ENCODE measurements at places on chromosomes 4 and X. TPM values are rescaled to one million over a fixed set of nuclear protein-coding genes. Genes with fewer than 3 reads are reported as not detected.

Gene NDNF
- 5.4 TPM for total RNA-seq

Gene GPR50
- total RNA-seq, result not detected

Gene CTSO
- total RNA-seq, result 7.2 TPM

Gene TLR10
- not detected for total RNA-seq

Gene SPANXB1
- total RNA-seq, result not detected

Gene PTCHD1
- total RNA-seq, result 0.32 TPM

Gene CENPU
- 6.7 TPM for total RNA-seq

DNA sequence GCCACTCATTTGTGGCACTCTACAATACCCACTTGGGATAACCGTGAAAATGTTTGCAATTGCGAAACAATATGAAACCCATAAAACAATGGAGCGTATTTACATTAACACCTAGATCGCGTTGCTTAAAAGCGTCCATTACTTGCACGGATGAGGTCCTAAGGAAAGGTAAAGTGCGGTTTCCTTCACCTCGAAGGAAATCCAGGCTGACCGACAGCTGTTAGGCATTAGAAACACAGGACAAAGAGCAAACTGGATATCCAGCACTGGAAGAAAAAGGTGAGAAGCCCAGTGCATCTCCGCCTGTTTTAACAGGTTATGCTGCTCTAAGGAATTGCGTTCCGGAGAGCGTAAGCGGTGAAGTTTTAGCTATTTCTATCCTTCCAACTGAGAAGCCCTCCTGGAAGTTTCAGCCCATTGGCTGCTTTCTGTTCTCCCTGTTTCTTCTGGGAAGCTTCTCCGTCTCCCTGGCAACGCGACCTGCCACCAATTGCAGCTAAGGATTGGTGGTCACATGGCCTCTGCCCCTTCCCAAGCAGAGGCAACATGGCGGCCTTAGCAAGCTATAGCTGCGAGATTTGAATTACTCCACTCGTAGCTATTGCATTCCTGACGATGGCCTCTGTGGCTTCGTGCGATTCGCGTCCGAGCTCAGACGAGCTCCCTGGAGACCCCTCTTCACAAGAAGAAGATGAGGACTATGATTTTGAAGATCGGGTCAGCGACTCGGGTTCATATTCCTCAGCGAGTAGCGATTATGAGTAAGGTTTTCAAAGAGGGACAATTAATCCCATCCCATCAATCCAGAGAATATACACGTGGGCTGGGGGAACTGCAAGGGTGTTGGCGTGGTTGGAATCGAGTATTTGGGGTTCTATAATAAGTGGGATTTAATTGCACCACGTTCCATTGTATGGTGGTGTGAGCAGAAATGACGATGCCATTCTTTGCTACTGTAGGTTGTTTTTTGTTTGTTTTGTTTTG is at the start of gene INTU:
Gene INTU, plus strand, starts transcription at position 538 of the 984 bp plus-strand sequence. Its CDS starts 78 bp downstream, at position 616.
- peak; percentile 95 for DNase-seq
- H3K4me3 ChIP-seq, result peak within 1 kb of the TSS; percentile 66
- no peaks in the 10 kb centered on the region for H3K27me3 ChIP-seq
- peaks cover 18% of the 10 kb centered on the region for H3K4me1 ChIP-seq

GRCh38 chrX:39675162-39675553 is 422.6 kb downstream of the BCOR start:
- H3K4me1 ChIP-seq, result no peaks in the 10 kb centered on the region
- no peak overlapping the region for H3K27ac ChIP-seq
- H3K4me3 ChIP-seq, result no peak overlapping the region

DNA sequence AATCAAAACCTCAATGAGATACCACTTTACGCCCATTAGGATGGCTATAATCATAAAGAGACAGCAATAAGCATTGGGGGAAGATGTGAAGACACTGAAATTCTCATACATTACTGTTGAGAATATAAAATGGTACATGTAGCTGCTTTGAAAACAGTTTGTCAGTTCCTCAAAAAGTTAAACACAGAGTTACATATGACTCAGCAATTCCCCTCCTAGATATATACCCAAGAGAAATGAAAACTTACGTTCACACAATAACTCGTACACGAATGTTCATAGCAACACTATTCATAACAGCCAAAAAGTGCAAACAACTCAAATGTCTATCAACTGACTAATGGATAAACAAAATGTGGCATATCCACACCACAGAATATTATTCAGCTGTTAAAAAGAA is 36.6 kb downstream of the PHF8 start:
- H3K36me3 ChIP-seq, result peaks cover 13% of the 10 kb centered on the region
- H3K27me3 ChIP-seq, result no peaks in the 10 kb centered on the region
- H3K4me3 ChIP-seq, result no peak overlapping the region
- no peak overlapping the region for H3K27ac ChIP-seq

GRCh38 chr4:180455226-180455625 is 1788.0 kb upstream of the TENM3 start:
- no peaks in the 10 kb centered on the region for H3K36me3 ChIP-seq
- no peak overlapping the region for H3K27ac ChIP-seq
- H3K27me3 ChIP-seq, result no peaks in the 10 kb centered on the region
- H3K4me3 ChIP-seq, result no peak overlapping the region
- H3K4me1 ChIP-seq, result no peaks in the 10 kb centered on the region

DNA sequence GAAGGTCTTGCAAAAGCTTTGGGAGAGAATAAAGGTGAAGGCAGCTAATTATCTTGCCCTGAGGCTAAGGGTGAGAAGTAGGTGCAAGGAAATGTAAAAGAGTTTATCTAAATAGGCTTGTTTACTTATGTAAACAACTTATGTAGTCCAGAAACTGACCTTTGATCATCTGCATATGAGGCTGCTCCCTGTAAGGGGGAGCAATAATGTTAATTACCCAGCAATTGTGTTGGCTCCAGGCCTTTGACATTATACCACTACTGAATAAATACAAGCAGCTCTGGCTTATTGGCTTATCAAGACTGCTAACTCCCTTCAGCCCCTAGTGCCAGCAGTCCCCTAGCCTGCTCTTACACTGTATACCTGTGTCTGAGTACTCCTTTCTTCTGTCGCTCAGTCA is 303.7 kb upstream of the GNPDA2 start:
- H3K27ac ChIP-seq, result no peak overlapping the region
- no peaks in the 10 kb centered on the region for H3K4me1 ChIP-seq
- H3K36me3 ChIP-seq, result no peaks in the 10 kb centered on the region

DNA sequence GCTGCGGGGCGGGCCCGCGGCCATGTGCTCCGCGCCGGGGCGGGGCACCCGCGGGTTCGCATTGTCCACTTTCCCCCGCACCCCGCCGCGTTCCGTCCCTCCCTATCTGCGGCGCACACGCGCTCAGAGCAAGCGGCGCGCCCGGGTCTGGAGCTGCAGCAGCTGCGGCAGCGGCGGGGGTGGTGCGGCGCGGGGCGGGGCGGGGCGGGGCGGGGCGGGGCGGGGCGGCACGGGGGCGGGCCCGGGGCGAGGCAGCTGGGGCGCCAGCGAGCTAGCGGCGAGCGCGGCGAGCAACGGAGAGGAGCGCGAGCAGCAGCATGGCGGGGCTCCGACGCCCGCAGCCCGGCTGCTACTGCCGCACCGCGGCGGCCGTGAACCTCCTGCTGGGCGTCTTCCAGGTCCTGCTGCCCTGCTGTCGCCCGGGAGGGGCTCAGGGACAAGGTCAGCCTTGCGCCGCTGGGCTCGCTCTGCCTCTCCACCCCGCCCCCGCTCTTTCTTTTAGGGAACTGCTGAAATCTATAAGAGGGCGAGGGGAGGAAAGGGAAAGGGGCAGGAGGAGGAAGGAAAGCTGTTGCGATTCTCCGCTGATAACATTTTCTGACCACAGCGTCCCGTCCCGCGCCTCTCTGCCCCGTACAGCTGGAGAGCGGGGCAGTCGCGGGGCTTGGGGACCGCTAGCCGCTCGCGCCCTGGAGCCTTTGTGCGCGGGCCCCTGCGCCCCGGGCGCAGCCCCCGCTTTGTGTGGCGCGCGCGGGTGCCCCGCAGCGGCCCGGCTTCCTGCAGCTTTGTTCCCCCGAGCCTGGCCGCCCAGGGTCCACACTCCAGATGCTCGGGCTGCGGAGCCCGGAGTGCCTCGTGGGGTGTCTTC is at the start of gene TMEM131L:
Gene TMEM131L, plus strand, starts transcription at position 280 of the 868 bp plus-strand sequence. Its CDS starts 38 bp downstream, at position 318.
- H3K4me3 ChIP-seq, result peak within 1 kb of the TSS; percentile 95
- no peak for DNase-seq
- peaks cover 43% of the 10 kb centered on the region for H3K4me1 ChIP-seq
- H3K27me3 ChIP-seq, result no peaks in the 10 kb centered on the region
- peak within 1 kb of the TSS; percentile 81 for H3K27ac ChIP-seq

DNA sequence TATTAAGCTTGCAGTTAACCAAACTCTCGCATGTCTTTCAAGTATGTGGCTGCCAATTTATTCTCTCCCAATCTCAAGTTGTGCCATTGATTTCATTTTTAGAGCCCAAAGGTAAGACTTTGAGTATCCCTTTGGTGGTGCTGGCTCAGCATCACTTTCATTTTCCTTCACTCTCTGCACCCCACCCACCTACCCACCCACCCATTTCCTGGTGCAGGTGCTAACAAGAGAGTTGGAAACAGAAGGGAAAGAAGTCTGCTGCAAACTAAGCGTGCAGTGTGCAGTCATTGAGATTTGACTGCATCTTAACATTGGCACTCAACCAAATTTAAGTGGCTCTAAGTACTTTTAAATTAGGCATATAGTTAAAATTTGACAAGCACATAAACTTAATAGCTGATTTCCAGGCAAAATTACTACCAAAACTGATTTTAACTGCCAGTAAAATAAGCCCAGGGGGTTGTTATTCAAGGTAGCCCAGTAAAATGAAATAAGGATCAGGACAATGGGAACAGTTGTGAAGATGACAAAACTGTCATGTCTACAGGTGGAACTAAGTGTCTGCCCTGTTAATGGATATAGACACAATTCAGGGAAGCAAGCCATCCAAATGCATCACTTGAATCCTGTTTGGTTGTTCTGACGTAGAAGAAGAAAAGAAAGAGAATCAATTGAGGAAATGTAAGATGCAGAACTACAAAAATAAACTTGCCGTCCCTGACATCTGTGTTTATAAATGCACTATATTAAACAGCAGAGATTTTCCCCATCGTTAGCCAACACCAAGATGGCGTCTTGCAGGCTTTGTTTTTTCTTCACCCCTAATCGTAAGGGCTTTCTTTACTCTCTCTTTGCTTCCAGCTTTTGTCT is 184.2 kb downstream of the KDR start:
- H3K36me3 ChIP-seq, result no peaks in the 10 kb centered on the region
- H3K27me3 ChIP-seq, result no peaks in the 10 kb centered on the region
- H3K4me1 ChIP-seq, result no peaks in the 10 kb centered on the region
- no peak overlapping the region for H3K4me3 ChIP-seq
- H3K27ac ChIP-seq, result no peak overlapping the region

DNA sequence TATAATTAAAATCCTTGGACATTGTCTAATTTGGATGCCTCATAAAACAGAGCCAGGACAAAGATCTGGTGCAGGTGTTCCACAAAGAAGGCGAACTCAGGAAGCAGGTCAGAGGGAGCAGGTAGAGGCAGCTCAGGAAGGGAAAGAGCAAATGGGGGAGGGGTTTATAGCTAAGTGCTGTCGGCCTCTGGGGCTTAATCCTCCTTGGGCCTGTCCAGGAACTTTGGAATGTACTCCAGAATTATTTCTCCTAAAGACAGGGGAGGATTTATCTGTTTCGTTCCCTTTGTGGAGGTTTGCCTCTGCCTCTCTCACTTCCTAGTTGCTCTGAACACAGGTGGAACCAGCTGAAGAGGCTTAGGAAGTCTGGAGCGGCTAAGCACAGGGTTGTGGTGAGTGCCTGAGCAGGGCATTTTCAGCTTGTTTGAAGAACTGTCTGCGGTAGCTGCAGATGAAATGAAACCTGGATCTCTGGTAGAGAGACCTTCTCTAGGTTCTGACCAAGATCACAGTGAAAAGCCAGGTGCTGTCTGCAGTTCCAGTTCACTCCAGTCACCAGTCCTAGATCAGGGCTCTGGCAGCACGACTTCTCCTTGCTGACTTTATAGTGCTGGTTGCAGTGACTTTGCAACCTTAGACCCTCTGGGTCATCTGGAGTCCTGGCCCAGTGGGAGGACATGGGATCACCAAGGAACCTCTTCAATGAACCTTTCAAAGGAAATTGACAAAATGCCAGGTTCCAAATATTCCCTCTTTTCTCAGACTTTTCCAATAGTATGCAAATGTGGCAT is 519.2 kb downstream of the PCDH10 start:
- no peak overlapping the region for H3K27ac ChIP-seq
- H3K36me3 ChIP-seq, result no peaks in the 10 kb centered on the region
- H3K4me1 ChIP-seq, result no peaks in the 10 kb centered on the region
- H3K27me3 ChIP-seq, result no peaks in the 10 kb centered on the region
- H3K4me3 ChIP-seq, result no peak overlapping the region
- DNase-seq, result no peak

GRCh38 chr4:162116095-162116779 is 47.6 kb downstream of the FSTL5 start:
- no peaks in the 10 kb centered on the region for H3K27me3 ChIP-seq
- no peak for DNase-seq
- no peaks in the 10 kb centered on the region for H3K36me3 ChIP-seq
- no peak overlapping the region for H3K27ac ChIP-seq
- no peak overlapping the region for H3K4me3 ChIP-seq
- H3K4me1 ChIP-seq, result no peaks in the 10 kb centered on the region

DNA sequence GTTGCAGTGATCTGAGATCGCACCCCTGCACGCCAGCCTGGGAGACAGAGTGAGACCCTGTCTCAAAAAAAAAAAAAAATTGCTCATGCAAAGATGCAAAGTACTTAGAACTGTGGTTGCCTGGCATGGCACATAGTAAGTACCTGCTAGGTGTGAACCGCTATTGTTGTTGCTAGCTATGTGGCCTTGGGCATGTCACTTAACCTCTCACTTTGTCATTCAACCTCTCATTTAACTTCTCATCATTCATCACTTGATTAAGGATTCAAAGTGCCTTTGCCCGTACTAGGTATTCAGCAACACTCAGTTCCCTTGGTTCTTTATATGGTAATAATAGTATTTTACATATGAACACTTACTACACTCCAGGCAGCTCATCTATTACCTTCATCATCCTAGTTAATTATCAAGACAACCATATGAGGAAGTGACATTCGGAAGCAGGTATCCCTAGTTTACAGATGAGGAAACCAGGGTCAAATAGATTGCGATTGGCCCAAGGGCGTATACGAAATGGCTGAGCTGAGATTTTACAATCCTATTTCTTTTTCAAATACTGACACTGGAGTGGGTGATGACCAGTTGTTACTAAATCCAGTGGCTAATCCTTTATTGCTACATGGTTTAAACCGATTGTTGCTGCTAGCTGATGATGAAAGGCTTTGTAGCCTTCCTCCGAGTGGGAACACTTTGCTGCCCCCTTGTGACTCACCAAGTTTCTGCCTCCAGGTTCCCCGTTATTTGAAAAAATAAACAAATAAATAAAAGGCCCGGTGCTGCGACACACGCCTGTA is 28.8 kb upstream of the SOWAHD start:
- DNase-seq, result peak; percentile 64
- H3K27ac ChIP-seq, result no peak overlapping the region
- H3K36me3 ChIP-seq, result no peaks in the 10 kb centered on the region
- H3K27me3 ChIP-seq, result no peaks in the 10 kb centered on the region
- H3K4me1 ChIP-seq, result peaks cover under 1% of the 10 kb centered on the region

DNA sequence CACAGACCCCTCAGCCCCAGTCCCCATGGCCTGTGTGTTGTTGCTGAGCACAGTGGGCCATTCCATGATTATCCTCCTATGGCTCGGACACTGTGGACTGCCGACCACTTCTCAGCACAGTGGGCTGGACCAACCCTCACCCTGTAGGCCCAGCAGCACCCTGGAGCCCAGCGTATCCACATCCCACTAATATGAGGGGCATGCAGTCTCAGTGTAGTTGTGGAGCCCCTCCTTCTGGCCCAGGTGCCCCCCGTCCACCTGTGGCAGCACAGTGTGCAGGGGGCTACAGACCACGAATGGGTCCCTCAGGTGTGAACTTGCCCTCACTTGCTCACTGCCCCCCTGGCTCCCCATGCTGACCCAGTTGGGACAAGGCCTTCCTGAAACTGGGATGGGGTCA is 7.9 kb downstream of the SPON2 start:
- H3K27ac ChIP-seq, result no peak overlapping the region
- DNase-seq, result no peak
- peaks cover 17% of the 10 kb centered on the region for H3K4me1 ChIP-seq
- H3K27me3 ChIP-seq, result no peaks in the 10 kb centered on the region
- no peaks in the 10 kb centered on the region for H3K36me3 ChIP-seq
- no peak overlapping the region for H3K4me3 ChIP-seq
